ENCODE measurements at places on chromosomes 7 and 10. TPM values are rescaled to one million over a fixed set of nuclear protein-coding genes. Genes with fewer than 3 reads are reported as not detected.

DNA sequence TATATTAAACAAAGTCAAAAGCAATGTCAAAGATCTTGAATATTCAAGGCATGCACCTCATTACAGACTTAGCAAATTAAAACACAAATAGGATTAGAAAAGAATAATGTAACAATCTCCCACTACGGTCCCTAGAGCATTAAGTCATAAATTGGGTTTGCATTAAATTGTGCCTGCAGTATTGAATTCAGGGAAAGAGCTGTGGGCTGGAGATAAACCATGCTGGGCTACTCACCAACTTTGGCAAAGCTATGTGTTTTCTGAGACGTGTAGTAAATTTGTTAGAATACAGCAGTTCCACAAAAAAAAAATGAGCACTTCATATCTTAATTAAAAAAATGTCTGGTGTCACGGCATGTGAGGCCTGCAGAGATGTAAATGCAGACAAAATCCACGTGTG is 241.6 kb downstream of the SNX10 start:
- DNase-seq, result no peak

MOGAT3 gene
- total RNA-seq, result not detected

DNA sequence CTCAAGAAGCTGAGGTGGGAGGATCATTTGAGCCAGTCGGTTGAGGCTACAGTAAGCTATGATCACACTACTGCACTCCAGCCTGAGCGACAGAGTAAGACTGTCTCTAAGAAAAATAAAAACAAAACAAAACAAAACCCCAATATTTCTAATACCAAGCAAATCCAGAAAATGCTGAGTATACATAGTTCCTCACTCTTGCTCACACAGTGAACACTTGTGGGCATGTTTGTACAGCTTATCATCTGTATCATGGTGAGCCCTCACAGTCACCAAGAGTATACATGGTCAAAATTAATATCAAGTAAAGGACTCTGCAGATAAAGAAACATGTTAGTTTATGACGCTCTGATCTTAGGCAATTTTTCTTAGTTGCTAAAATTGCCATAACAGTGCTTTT is 41.5 kb upstream of the C10orf67 start:
- DNase-seq, result no peak

SEC23IP gene
- 56.7 TPM for total RNA-seq

CBX3 gene
- total RNA-seq, result 120 TPM

- DNase-seq, result no peak
These were observed 113.8 kb upstream of the GLI3 start for GRCh38 chr7:42350801-42351200.

AGFG2 gene
- total RNA-seq, result 115 TPM

- no peak for DNase-seq
These were observed at the start of gene AOC1 for GRCh38 chr7:150852371-150852905. Gene AOC1, plus strand, starts transcription at chr7:150852517. Its CDS starts 3,954 bp downstream, at chr7:150856471.

DKK1 gene
- not detected for total RNA-seq

- peak; percentile 74 for DNase-seq
These were observed 15.9 kb downstream of the CAMK2B start for GRCh38 chr7:44309271-44310091.

DNA sequence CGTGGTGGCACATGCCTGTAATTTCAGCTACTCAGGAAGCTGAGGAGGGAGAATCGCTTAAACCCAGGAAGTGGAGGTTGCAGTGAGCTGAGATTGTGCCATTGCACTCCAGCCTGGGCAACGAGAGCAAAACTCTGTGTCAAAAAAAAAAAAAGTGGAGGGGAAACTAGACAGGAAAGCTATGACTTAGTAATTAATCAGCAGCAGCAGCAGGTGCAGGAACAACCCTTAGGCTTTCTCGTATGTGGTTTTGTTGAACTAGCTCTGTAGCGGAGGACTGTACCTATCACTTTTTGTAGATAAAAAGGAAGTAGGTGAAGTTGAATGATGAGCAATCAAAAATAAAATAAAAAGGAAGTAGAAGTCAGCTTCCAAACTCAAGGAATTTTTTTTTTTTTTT is 76.9 kb upstream of the KMT2C start:
- DNase-seq, result no peak

- DNase-seq, result no peak
These were observed 160.8 kb downstream of the SPAG6 start for GRCh38 chr10:22505911-22506685.

All from ovary (tissue), 10 donors.